T follicular helper cell (primary cell): ENCODE measurements at places on chromosomes 5 and 9.

DNA sequence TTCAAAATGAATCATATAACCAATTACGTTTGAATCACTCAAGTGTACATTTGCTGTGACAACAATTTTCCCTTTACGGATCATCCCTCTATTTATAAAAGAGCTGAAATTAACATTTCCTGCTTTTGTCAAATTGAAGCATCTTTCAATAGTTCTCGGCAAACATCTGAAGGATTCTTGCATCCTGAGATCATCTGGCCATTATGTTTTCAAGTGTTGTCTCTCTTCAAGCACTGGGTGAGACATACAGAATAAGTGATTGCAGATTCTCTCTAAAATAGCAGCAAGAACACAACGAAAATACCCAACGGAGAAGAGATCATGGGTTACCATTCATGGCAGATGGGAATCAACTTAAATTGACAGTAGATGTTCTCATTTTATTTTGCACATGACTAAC lies 283.4 kb upstream of the GRAMD2B start:
- no peak for DNase-seq

DNA sequence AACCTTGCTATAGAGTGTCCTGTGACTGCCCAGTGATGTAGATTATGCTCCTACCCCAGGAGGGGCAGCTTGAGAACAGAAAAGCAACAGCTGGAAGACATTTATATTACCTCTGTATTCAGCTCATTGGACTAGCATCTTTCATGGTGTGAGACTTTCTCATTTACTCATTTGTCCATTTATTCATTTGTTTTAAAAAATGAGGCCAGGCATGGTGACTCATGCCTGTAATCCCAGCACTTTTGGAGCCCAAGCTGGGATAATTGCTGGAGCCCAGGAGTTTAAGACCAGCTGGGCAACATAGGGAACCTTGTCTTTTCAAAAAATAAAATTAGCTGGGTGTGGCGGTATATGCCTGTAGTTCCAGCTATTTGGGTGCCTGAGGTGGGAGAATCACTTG lies 130.0 kb upstream of the LHFPL2 start:
- no peak for DNase-seq

- DNase-seq: no peak
These were observed 4.0 kb upstream of the CDK5RAP2 start for GRCh38 chr9:120583958-120584369.

- no peak for DNase-seq
These were observed 87.7 kb downstream of the NSUN2 start for GRCh38 chr5:6545036-6545693.

DNA sequence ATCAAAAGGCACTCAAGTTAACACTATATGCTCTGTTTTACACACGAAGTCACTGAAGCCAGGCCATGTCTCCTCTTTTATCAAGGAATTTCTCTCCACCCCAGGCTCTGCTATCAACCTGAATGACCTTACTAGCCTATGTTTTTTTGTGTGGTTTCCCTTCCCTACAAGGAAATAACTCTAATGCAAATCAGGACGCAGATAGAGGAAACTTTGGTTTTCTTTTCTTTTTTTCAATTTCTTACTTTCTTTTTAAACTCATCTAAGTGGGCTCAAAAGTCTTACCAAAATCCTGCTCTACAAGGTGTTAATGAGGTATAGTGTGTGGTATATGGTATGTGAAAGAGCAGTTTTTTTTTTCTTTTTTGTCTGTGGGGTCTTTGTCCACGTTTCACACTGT lies 5.5 kb upstream of the SLC46A2 start:
- DNase-seq: no peak

DNA sequence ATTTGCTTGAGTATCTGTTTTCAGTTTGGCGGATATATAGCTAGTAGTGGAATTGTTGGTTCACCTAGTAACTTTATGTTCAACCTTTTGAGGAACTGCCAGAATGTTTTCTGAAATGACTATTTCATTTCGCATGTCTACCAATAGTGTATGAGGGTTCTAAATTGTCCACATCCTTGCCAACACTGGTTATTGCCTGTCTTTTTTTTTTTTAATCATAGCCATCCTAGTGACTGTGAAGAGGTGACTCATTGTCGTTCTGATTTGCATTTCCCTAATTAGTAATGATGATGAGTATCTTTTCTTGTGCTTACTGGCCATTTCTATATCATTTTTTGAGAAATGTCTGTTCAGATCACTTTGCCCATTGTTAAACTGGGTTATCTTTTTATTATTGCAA lies 52.5 kb downstream of the PRLR start:
- DNase-seq: no peak

GRCh38 chr5:36826694-36827093 lies 49.9 kb upstream of the NIPBL start:
- no peak for DNase-seq
